ENCODE measurements at places on chromosomes 1 and 21.
A peak's percentile ranks its signal among the peaks of the same experiment; 100 is the strongest.

GRCh38 chr1:44371206-44371605, 16.1 kb upstream of the ERI3 start:
- no peak for DNase-seq

GRCh38 chr1:10179406-10180091, 30.8 kb upstream of the KIF1B start:
- no peak for DNase-seq

GRCh38 chr1:218785928-218786327, 387.8 kb upstream of the LYPLAL1 start:
- DNase-seq = peak; percentile 68

DNA sequence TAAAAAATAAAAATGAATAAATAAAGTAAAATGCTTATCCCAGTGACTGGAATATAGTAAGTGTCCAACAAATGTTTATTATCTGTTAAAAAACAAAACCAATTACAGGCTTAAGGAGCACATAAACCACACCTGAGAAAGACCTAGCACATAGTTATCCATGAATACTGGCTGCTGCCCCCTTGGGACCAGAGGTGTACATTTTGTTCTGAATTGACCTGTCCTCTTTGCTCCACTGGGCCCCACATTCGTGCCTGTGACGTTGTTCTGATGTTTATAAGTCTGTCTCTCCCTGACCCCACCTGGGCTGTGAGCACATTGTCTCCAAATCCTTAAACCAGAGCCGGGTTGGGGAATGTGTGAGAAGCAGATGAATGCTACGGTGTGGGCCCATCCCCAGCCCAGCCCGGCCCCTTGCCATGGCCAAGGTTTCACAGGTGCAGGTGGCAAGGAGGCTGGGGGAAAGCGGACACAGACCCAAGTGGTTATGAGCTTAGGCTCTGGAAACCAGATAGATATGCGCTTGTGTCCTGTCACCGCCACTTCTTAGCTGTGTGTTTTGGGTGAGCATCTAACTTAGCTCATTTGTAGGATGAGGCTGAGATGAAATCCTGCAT, 29.1 kb downstream of the OPRD1 start:
- no peak for DNase-seq

Data from MG63 (cell line).